ENCODE measurements at places on chromosomes 3 and 15.

- DNase-seq, result peak; percentile 43
Measured at GRCh38 chr3:162729686-162730085, 1233.1 kb downstream of the OTOL1 start.

GRCh38 chr3:39473452-39474125 is 6.1 kb downstream of the MOBP start:
- no peak for DNase-seq

GRCh38 chr15:44066211-44066827 is 128.8 kb downstream of the FRMD5 start:
- peak; percentile 73 for DNase-seq

DNA sequence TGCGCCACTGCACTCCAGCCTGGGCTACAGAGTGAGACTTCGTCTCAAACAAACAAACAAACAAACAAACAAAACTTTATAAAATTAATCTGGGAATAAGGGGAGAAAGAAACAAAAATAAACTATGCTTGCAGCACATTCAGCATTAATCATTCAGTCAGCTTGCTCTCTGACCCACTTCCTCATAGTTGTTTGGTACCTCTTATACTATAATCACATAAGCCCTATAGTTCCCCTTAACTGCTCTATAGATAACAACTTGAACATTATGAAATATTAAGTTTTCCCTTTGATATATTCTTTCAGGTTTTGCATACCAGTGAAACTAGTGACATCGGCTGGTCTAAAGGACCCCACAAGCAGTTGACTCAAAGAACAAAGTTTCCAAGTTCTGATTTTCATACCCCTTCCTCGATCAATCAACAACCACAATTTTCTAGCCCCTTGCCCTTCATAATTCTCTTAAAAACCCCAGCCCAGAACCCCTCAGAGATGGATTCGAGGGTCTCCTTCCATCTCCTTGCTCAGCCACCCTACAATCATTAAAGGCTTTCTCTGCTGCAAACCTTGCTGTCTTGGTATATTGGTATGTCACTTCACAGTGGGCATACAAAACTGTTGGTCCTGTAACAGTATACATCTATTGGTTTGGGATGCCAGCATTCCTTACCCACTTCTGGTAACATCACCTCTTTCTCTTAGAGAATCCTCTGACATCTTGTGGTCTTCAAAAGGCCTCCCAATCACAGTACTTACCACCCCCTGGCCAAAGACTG is 26.4 kb downstream of the BCL2L10 start:
- DNase-seq, result no peak

DNA sequence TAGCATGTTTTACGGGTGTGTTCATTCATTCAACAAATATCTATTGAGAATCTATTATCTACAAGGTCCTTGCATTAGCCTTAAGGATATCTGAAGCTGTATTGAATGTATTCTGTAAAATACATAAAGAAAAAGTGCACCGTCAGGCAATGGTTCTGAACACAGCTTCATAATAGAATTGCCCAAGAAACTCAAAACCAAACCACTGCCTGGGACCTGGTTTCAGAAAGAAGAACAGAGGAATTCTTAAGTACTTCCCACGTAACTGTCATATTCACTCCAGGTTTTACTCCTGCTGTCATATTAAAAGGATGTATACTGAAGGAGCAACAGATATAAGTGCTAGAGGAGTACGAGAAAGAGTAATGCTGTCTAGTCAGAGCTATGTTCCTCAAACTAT is 115.9 kb downstream of the FGF12 start:
- DNase-seq, result no peak

- DNase-seq, result no peak
Measured at GRCh38 chr3:118239253-118239652, 795.4 kb downstream of the IGSF11 start.

DNA sequence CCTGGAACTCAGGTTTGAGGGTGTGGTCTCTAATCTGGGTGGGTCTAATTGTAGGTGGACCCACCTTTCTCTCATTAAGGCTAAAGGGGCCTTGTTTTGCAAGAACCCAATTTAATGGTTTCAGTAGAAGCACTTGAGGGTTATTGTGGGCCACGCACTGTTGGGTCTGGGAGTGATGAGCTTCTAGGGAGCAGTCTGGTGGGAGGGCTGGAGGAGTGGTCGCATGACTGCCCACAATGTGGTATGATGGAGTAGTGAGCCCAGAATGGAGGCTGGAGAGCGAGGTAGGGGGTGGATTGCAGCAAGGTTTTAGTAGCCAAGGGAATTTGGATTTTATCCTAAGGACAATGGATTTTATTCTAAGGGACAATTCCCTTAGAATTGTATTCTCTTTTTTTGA is 2.7 kb downstream of the TATDN2 start:
- DNase-seq, result no peak

GRCh38 chr3:175617247-175617646 is 758.1 kb downstream of the NAALADL2 start:
- no peak for DNase-seq

DNA sequence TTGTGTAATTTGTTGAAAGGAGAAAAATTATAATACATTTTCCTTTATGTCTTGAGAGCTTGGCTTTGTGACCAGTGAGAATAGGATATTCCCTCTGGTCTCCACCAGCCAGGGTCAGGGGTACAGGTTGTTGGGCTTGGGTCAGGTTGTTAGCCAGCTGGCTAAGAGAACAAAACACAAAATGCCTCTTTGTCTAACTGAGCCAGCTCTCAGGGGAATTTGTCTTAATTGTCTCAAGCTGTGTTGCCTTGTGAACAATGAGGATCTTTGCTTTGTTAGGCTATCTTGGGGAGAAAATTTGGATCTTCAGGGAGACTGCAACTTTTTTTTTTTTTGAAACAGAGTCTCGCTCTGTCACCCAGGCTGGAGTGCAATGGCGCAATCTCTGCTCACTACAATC is 17.7 kb upstream of the GK5 start:
- DNase-seq, result no peak

DNA sequence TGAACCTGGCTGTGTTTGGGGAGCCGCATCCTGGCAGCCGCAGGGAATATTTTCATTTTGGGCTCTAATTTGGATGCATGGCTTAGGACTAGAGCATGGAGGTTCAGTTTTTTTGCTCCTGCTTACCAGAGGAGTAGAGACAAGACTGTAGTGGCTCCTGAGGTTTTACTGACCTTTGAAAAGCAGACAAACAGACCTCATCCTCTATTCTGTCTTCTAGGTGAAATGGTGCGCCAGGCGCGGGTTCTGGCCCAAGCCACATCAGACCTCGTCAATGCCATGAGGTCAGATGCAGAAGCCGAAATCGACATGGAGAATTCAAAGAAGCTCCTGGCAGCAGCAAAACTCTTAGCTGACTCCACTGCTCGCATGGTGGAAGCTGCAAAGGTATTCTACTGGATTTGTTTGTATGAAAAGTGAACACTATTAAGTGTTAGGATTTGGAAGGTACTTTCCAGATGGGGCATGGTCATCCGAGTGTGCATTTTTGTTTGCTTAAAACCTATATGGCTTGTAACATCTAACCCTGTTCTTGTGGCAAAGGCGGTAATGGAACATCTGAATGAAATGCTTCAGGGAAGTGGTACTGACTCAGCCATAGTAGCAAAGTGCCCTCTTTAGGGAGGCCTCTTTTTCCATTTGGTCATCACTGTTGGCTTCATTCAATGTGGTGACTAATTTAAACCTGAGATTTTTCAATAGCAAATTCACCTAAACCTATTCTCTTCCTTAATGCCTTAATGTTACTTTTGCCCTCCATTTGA is 330.7 kb upstream of the TPM1 start:
- no peak for DNase-seq

- DNase-seq, result no peak
Measured at GRCh38 chr3:13205567-13206143, 132.4 kb upstream of the IQSEC1 start.

DNA sequence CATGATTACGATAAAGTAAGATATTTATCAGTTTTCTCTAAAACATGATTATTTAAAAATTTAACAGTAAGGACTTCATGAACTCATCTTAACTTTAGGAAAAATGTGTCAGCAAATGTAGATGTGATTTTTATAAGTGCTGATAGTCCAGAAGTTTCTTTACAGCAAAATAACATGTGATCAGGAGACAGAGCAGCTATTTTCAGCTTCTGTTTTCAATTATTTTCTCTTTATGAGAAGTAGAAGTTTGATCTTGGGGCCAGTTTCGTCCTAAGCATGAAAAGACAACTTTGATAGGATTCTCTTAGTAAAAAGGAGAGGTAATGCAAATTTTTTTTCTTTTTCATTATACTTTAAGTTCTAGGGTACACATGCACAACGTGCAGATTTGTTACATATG is 96.5 kb upstream of the TSPAN3 start:
- no peak for DNase-seq

DNA sequence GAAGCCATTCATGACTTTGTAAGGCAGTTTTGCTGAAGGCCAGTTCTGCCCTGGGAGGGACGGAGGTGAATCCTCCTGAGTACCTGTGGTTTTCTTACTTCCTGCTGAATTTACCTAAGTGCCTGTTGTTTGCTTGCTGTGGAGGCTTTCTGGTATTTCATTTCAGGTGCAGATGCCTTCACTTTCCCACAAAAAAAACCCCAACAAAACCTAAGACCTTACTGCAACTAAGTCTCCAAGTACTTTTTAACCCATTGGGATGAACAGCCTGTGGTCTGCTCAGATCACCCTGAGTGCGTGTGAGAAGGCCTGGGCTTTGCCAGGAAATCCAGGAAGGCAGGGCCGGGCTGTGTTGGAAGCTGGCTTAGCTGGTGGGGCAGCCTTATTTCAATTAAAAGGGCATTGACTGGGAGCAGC is 65.3 kb downstream of the IGF1R start:
- DNase-seq, result peak; percentile 49

DNA sequence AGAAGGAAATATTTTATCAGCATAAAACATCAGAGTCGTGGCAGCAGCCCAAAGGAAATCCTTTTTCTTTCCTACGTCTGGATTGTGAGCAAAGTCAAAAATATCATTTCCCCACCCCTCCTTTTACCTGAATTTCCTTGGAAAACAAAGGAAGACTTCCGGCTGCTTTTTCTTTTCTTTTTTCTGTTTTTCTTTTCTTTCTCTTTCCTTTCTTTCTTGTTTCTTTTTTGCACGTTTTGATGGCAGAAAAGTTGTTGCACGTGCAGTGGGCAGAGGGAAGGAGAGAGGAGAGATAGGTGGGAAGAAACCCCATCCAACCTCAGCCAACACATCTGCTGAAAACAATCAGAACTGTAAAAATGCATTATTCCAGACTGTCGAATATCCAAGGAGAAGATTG is 544 bp upstream of the MYO1E start:
- no peak for DNase-seq

GRCh38 chr3:29202378-29202777 is 78.5 kb upstream of the RBMS3 start:
- DNase-seq, result peak; percentile 81

DNA sequence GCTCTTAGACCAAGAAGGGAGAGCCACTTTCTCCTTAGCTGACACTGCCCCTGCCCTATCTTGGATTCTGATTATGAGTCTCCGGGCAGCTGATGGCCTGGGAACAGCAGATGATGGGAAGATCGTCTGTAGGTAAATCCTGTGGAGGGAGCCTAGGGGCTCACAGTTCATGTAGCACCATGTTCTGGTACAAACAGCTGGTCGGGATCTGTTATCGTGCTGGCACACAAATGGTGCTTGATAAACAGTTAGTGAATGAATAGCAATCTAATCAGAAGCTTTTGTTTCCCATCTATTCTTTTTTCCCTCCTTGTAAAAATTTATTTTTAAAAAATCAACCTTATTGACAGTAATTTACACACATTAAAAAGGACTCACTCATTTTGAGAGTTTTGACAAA is 26.8 kb downstream of the CDCP1 start:
- DNase-seq, result no peak

GRCh38 chr3:126773167-126773566 is 69.1 kb downstream of the CHCHD6 start:
- no peak for DNase-seq

DNA sequence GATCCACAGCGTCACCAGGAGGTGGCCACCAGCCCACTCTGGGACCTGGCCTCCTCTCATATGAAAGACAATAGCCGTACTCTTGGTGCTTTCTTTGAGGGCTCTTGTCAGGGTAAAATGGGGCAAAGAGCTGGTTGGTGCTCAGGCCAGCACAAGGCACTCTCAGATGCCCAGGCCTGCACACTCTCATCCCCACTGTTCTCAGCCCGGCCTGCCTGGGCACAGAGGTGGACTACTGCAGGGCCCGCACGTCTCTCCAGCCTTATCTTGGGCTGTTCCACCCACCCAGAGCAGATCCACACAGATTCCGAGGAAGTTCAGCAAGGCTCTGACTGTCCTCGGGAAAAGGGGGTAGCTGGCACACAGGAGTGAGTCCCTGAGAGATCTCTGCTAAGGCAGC is 122.8 kb upstream of the PRR20G start:
- DNase-seq, result no peak

DNA sequence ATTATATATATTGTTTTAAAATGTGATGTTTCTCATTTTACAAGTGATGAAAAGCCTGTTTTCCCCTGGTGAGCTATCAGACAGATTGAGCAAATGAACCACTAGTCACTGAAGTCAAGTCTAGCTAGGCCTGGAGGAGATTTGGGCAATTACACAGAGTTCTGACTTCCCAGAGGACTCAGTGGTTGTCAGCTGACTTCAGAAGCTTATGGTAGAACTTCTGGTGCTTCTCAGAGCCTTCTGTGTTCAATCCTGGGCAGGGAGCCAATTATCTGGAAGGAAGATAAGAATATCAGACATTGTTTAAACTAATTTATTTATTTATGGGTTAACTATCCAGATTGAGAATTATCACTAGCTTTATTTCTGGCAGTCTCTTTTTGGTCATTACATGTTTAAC is 37.7 kb upstream of the NAALADL2 start:
- peak; percentile 19 for DNase-seq

GRCh38 chr3:25973122-25973521 is 183.2 kb downstream of the OXSM start:
- no peak for DNase-seq

GRCh38 chr3:24145981-24146822 is 201.1 kb downstream of the NR1D2 start:
- DNase-seq, result peak; percentile 98

- peak; percentile 56 for DNase-seq
Measured at GRCh38 chr15:48396020-48396419, 64.8 kb downstream of the DUT start.

- DNase-seq, result peak; percentile 40
Measured at GRCh38 chr3:105448338-105448982, 81.8 kb downstream of the ALCAM start.

Measured in EH (cell line).